ENCODE measurements at places on chromosomes 2 and 18.

GRCh38 chr2:8796878-8797550 lies 40.4 kb downstream of the KIDINS220 start:
- DNase-seq: no peak

GRCh38 chr2:11480406-11480805 lies 14.4 kb upstream of the E2F6 start:
- no peak for DNase-seq

- no peak for DNase-seq
Observed at GRCh38 chr18:39205565-39206195, 1640.1 kb upstream of the CELF4 start.

GRCh38 chr2:77552956-77553355 lies 30.8 kb upstream of the LRRTM4 start:
- DNase-seq: peak; percentile 69

DNA sequence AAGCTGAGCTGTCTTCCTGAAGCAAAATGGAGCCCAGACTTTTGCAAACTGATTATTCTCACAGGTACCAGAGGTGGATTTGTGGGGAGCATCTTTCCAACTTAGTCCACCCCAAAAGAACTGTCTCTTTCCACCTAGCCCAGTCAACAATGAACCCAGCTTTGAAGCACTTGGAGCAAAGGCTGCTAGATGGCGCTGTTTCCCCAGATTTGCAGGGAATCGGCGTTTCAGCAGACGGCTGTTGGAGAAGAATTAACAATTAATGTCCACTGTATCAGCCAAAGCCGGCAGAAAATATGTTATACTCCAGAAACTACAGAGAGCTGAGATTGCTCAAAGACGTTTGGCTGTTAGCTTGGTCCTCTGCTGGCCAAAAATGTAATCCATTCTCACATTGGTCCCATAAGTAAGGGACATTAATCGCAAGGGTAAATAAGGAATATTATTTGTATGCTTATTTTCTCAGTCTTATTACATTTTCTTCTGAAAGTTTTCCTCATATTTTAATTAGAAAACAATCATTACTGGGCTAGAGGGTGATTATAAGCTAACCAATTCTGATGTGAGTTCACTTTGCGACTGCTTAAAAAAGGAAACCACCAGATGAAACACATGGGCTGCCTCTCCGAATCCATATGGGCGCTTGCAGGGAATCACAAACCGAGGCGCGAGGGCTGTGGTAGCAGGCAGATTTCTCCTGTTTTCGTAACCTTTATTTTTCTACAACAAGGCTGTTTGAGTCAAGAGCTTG lies 423.8 kb upstream of the MEX3C start:
- peak; percentile 56 for DNase-seq

GRCh38 chr2:14884651-14885050 lies 252.1 kb downstream of the LRATD1 start:
- no peak for DNase-seq

GRCh38 chr2:215140166-215140707 lies 1.8 kb upstream of the ABCA12 start:
- DNase-seq: no peak

GRCh38 chr18:47461406-47461948 lies 210.0 kb upstream of the SKOR2 start:
- DNase-seq: no peak

DNA sequence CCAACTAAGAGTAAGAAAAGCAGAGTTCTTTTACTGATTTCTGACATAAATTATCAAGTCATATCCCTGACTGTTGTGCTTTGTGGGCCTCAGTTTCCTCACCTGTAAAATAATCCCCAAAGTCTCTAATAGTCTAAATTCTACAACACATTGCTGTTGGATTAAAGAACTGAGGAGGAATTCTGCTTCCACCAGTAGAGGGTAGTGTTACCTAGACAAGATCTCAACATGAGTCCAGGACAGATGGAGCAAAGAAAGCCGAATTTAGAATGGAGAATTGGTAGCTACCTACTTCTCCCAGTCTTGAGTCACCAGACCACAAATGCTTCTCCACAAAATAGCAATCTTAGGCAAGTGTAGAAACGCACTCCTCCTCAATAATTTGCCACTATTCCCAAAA lies 462.5 kb upstream of the FSHR start:
- DNase-seq: peak; percentile 16

DNA sequence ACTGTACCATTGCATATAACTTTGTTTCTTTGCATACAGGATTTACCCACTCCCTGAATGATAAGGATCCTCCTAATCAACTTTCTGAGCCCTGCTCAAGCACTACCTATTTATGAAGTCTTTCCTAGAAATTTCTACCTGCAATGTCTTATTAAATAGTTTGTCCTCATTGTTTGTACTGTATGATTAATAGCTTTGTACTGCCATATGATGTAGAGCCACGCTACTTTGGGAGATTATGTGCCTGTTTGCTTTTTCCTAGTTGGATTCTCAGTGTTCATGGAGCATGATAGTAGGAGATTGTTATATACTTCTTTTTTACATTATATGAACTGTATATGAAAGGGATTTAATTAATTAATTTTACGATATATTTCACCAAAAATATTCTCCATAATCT lies 327.1 kb upstream of the GALNT5 start:
- no peak for DNase-seq

DNA sequence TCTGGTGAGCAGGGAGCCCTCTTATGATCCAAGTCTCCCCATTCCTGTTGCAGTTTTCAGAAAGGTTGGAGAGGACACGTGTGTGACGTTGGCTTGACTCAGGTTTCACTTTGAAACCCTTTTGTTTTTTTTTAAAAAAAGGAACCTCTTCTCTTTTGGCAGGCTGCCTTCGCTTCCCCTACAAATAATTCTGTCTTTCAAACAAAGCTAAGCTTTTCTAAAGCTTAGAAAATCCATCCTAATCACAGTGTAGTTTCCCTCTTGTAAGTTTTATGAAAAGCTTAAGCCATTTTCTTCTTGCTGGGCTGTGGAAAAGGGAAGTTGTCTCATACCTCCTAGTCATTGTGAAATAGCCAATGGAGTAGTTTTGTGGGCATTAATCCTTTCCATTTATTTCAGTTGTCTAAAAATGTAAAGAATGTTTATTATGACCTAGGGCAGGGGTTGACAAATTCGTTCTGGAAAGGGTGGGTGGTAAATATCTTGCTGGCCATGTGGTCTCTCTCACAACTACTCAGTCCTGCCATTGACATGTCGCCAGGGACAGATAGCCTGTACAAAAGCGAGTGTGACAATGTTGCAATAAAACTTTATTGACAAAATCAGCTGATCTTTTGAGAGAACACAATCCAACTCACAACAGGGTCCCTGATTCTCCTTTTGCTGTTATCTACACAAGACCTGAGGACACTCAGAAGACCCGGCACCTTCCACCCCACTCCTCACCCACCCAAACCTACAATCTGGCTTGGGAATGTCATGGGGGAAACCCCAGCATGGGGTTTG lies 878.8 kb downstream of the RNF144A start:
- DNase-seq: peak; percentile 20

DNA sequence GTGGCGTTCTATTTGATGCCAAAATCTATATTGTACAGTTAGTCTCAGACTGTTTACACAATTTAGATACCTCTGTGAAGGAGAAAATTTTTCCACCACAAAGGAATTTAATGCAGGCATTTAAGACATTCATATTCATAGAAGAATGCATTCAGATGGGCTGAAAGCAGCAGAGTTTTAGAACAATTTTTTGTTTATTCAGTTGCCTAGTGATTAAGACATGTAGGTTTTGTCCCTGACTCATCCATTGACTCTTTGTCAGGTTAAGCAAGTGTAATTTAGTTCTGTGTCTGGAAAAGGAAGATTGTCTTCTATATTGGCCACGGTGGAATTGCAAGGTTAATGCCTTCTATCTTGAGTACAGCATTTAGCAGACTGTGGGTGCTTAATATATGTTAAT lies 515.0 kb downstream of the PARD3B start:
- no peak for DNase-seq

DNA sequence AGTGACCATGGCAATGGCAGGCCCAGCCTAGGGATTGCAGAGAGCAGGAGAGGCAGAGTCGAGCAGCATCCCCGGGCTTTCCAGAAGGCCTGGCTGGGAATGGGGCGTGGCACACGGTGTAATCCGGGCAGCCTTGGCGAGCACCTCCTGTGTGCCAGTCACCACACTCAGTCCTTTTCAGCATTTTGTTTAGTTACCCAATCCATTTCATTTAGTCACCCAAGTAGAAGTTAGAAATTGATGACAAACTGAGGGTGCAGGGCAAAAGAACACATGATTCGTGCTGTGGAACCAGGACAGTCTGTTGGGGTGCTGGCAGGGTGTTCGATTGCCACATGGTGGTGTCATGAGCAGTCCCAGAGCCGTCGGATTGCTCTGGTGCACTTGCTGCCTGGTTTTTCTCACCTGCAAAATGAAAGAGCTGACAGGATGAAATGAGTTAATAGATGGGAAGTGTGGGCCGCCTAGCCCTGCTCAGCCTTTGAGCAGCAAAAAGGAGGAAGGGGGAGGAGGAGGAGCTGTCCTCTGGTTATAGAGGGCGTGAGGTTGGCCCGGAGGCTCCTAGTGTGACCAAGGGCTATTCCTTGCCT lies 299.4 kb downstream of the AGAP1 start:
- DNase-seq: no peak

DNA sequence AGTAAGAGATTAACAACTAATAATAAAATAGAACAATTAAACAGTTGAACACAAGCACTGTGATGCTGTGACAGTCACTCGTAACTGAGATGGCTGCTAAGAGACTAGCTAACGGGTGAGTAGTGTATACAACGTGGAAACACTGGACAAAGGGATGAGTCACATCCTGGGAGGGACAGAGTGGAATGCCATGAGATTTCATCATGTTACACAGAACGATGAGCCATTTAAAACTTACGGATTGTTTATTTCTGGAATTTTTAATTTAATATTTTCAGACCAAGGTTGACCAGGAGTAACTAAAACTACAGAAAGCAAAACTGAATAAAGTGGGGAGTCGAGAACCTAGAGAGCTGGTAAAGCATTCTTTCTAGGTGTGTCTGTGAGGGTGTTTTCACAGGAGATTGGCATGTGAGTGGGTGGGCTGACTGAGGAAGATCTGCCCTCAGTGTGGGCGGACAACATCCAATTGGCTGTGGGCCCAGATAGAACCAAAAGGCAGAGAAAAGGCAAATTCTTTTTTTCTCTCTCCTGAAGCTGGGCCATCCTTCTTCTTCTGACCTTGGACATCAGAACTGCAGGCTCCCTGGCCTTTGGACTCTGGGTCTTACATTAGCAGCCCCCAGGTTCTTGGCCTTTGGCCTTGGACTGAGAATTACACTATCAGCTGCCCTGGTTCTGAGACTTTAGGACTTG lies 14.6 kb downstream of the TMSB10 start:
- no peak for DNase-seq

- no peak for DNase-seq
Observed at GRCh38 chr2:198465970-198466369, 661.6 kb downstream of the PLCL1 start.

DNA sequence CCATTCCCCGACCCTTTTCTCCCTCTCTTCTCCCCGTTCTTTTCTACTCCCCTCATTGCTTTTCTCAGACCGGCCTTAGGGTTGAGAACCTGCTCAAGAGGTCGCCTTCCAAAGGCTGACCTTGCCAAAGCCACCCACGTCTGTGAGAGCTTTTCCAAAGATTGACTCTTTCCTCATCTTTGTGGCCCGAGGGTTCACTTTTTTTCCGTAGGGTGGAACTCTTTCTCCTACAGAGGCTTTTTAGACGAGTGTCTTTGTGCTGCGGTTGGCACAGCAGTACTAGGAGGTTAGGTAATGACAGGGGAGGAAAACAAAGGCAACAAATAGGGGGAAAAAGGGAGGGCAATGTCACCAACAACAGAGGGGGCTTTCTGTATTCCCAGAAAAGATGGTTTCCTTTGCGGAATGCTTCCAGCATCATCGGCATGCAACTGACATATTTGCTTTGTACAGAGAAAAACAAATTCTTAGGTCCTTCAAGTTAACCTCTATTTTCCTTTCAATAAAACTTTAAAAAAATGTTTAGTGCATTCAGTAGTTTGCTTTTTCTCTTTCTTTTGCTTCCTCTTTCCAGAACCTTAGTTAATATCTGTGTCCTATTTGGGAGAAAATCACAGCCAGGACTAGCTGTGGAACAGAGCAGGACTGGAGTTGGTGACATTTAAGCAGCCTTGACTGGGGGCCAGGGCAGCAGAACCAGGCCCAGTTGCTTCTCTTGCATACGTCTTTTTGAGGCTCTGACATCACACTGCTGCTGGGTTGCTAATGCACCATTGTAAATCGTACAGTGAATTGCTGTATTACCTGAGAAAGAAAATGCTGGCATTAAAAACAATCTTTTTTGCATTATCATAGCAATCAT lies 188.1 kb upstream of the FANCL start:
- no peak for DNase-seq

DNA sequence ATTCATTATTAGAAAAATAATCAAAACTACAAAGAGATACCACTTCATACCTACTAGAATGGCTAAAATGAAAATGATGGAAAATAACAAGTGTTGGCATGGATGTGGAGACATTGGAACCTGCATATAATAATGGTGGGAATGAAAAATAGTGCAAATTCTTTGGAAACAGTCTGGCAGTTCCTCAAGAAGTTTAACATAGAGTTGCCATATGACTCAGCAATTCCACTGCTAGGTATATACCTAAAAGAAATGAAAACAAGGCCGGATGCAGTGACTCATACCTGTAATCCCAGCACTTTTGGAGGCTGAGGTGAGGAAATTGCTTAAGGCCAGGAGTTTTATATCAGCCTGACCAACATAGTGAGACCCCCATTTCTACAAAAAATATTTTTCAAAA lies 41.6 kb upstream of the ACYP2 start:
- no peak for DNase-seq

DNA sequence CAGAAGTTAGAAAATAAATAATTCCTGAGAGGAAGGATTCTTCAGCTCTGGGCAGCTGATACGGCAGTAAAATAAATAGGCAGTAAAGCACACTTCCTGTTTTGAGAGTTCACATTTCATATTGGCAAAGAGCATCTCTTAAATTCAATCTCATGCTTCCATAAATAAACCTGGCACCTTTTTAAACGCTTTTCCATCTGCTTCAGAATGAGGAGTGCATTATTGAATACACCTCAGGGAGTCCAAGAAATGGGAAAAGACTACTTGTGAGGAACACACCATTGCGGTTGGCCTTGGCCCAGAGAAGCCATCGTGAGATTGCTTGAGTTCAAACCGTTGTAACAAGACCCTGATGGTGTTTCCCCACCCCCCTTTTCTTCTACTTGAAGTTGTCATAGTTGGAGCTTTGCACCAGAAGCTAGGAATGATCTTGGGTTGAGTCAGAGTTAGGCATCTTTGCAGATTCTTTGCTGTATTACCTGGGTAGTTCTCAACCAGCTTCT lies 123.9 kb downstream of the RDH14 start:
- no peak for DNase-seq

GRCh38 chr2:121202541-121203310 lies 82.3 kb downstream of the TFCP2L1 start:
- DNase-seq: no peak

DNA sequence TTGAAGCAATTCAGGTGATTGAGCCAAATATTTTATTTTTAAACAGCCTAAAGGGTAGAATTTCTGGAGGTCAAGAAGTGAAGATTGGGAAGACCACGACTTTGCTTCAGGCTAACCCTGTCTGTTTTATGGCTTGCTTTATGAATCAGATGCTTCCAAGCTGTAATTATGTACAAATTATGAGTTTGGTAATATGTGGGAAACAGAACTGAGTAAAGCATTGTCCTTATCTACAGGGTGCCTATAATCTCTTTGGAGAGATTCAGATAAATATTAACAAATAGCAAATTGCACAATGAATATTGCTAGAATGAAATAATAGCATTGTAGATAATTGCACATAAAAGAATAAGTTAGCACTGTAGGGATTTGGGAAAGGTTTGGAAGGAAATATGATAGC lies 539.4 kb upstream of the CDH2 start:
- no peak for DNase-seq

- DNase-seq: no peak
Observed at GRCh38 chr18:53664575-53664974, 559.9 kb downstream of the MBD2 start.

Data from right renal pelvis (tissue), 4 donors.